ENCODE measurements at places on chromosomes 16 and 17.

DNA sequence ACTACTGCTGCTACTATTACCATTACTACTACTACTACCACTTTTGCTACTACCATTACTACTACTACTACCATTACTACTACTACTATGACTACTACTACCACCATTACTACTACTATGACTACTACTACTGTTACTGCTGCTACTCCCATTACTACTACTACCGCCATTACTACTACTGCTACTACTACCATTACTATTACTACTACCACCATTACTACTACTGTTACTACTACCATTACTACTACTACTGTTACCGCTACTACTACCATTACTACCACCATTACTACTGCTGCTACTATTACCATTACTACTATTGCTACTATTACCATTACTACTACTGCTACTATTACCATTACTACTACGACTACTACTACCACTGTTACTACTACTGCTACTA lies 209.1 kb downstream of the IRF8 start:
- no peak for DNase-seq

DNA sequence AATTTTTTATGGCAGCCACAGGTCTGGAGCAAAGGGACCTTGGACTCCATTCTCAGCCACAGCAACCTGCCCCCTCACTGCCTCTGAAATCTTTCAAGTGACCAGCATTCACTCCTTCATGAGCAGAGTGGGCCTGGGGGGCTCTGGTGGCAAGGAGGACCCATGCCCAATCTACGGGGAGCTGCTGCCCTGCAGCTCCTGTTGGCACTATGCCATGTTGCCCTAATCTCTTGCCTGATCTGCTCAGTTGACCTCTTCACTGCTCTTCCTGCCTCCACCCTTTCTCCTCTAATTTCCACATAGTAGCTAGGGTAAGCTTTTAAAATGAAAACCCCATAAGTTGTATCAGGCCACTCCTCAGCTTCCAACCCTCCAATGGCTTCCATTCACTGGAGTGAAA lies 2.9 kb upstream of the PRKCB start:
- DNase-seq: no peak

GRCh38 chr17:57259306-57259705 lies 3.0 kb downstream of the MSI2 start:
- no peak for DNase-seq

DNA sequence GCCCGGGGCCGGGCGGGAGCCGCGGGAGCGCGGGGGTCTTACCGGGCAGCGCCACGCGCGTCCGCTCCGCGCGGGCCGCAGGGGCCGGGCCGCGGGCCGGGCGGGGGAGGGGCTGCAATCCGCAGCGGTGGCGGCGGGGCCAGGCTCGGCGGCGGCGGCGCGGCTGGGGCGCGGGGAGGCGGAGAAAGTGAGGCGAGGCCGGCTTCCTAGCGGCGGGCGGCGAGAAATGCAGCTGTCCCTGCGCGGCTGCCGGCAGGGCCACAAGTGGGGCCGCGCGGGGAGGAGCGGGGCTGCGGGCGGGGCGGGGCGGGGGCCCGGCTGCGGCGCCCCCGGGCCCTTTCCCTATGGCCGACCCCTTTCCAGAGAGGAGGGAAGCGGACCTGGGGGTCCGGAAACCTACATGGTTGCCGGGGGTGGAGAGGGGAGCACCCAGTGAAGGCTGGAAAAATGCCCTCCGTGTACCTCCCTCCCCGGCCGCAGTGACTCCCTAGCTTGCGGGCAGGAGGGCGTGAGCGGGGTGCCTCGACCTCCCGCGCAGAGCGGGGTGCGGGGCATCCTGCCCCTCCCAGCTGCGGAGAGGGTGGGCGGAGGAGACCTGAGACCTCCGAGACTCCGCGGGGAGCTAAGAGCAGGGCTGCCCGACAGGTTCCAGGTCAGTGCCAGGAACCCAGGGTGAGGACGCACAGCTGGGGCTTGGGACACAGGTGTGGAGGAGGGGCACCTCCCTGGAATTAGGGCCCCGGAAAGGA lies at the start of gene CUEDC1:
CUEDC1 (minus strand) TSS at position 230 of the 749 bp plus-strand sequence. CDS start 69,848 bp downstream, outside the sequence.
- DNase-seq: no peak

DNA sequence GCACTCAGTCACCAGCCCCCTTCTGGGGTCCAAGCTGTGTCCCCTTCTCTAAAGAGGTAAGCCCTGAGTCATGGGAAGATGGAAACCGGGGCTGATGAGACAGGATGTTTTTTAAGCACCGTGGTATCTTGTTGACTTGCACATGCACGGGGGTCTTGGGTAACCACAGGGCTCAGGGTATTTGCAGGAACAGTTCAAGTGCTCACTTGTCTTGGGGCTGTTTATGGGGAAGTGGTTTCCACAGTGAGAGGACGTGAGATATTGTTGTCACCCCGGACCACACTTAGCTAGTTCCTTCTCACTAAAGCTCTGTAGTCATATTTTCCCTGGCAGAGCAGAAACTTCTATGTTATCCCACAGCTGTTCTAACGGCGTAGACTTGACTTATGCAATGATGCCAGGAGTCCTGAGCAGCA lies 7.7 kb downstream of the CCL3L1 start:
- no peak for DNase-seq

DNA sequence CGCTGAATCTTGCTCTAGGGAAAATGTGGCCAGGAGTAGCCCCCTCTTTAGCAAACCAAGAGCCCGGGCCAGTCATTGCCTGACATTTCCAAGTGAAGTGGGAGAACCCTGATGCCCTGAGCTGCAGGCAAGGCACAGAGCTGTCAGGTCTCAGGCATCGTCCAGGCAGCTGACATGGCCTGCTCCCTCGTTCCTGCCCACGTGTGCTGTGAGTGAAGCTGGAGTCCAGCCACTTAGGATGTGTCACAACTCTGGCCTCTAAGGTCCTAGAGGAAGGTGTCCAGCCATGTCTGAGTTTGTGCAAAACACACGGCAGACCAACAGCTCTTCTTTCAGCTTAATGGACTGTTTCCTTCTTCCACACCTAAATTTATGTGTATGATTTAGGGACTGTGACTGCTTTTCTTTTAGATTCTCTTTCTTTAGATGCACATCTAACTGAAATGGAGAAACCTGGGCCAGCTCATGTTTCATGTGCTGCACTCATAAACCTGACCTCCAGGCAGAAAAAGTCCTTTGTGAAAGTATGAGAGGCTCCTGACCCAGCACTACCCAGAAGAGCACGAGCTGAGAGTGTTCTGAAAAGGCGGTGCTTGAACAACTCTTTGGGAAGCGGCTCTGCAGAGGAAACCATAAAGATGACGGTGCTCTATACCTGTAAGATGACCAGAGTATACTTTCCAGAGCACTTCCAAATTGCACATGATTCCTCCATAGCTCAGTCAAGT lies 14.8 kb upstream of the LIMD2 start:
- no peak for DNase-seq

GRCh38 chr16:10916534-10916933 lies 25.7 kb downstream of the DEXI start:
- DNase-seq: no peak

- DNase-seq: no peak
These were observed 147.0 kb upstream of the RBFOX1 start for GRCh38 chr16:7185689-7186088.

GRCh38 chr17:39231591-39232551 lies 6.1 kb upstream of the STAC2 start:
- no peak for DNase-seq

DNA sequence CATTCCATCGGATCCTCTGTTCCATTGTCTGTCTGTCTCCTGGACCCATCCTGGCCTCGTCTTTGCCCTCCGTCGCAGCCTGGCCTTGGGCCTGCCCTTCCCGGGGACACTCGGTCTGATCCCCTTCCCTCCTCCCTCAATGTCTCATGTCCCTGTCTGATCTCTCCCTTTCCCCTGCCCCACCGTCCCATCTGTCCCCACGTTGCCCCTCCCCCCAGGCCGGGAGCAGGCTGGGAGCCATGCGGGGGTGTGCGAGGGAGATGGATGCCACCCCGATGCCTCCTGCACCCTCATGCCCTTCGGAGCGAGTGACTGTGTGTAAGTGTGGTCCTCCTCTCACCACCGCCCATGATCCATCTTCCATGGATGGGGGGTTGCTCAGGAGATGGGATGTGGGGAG lies 5.3 kb upstream of the ATP2A1 start:
- DNase-seq: no peak

DNA sequence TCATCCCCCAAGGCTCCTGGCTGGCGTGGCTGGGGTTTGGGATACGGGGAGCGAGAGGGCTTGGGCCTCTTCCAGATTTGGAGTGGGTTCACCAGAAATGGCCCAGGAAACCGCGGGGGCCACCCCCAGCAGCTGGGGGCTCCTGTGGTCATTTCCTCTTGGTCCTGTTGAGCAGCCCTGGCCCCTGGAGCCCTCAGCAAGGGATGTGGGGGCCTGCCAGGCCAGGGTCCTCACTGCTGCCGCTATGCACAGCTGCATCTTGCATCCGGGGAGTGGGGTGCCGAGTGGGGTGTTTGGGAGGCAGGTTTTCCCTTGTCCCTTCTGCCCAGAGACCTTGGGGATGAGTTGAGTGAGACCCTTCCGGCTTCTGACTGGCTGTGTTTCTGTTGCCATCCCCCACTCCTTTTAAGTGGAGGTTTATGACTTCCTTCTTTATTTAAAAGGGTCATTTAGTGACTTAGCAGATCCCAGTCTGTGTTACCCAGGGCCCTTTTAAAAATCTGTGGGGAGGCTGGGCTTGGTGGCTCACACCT lies 319.8 kb downstream of the SEC14L1 start:
- no peak for DNase-seq

GRCh38 chr17:65656390-65657250 lies 95.2 kb upstream of the AXIN2 start:
- DNase-seq: no peak

- peak; percentile 69 for DNase-seq
These were observed 118.0 kb upstream of the ZNF469 start for GRCh38 chr16:88264641-88265285.

DNA sequence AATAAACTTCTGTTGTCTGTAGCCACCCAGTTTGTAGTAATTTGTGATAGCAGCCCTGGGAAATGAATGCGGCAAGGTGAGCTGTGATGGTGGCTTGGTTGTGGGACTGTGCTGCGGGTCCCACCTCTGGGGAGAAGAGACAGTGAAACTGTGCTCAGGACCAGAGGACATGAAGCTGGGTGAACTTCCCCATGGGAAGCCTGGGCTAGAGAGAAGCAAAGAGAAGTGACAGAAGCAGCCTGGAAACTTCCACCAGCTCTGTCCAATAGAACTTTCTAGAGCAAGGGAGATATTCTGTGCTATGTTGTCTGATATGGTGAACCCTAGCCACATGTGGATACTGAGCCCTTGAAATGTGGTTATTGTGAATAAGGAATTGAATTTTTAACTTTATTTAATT lies 51.5 kb upstream of the EMP2 start:
- DNase-seq: no peak

- no peak for DNase-seq
These were observed 528.4 kb upstream of the TOM1L1 start for GRCh38 chr17:54372069-54372749.

DNA sequence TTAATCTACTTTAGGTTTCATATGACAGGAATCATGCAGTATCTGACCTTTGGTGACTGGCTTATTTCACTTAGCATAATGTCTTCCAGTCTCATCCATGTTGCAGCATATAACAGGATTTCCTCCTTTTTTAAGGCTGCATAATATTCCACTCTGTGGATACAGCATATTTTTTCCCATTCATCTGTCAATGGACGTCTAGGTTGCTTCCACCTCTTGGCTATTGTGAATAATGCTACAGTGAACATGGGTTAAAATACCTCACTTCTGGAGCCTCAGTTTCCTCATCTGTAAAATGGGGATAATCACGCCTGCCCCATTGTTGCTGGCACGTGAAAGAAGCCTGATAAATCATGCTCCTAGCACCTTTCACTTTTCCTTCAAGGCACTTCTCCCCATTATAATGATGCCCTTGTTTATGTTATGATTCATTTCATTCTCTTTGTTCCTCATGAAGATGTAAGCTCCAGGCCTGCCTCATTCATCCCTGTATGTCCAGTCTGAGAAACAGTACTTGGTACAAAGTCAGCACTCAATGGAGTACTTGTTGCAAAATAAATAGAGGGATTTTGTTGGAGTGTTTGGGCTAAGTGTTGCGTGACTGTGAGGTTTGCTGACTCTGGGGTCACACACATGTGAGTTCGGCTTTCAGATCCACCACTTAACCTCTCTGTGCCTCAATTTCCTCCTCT lies 59.6 kb downstream of the ABAT start:
- DNase-seq: no peak

DNA sequence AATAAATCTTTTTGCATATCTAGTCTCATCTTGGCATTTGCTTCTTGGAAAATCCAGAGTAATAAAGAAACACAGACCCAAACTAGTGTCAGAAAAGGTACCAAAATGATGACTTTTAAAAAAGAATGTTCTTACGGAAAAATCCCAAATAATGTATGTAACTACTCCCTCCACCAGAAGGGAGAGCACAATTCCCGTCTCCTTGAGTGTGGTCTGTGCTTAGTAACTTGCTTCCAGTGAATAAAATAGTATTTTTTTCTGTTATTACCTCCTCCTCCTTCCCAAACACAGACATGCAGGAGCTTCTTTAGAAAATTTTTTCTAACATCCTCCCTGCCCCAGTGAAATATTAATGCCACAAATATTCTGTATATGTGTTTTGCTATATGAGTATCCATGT lies 358.1 kb downstream of the ZFHX3 start:
- DNase-seq: no peak

GRCh38 chr17:41686281-41686680 lies 2.4 kb upstream of the EIF1 start:
- DNase-seq: no peak

DNA sequence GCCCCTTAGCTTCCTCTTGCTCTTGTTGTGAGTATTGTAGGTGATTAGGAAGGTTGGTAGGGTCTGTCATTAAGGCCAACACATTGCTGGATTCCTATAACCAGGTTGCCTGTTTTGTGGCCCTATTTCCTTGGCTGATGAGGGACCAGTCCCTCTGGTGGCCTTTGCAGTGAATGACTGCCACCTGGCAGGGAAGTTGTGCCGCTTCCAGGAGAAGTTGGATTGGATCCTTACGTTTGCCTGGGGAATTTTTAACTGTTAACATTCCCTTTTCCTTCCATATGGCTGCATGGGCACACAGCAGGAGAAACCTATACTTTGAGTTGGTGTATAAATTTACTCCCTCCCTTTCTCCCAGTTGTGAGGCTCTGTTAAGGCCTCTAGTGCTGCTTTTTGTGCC lies 32.4 kb downstream of the LCMT1 start:
- no peak for DNase-seq

GRCh38 chr17:35586569-35587073 lies 501 bp upstream of the AP2B1 start:
- DNase-seq: no peak

DNA sequence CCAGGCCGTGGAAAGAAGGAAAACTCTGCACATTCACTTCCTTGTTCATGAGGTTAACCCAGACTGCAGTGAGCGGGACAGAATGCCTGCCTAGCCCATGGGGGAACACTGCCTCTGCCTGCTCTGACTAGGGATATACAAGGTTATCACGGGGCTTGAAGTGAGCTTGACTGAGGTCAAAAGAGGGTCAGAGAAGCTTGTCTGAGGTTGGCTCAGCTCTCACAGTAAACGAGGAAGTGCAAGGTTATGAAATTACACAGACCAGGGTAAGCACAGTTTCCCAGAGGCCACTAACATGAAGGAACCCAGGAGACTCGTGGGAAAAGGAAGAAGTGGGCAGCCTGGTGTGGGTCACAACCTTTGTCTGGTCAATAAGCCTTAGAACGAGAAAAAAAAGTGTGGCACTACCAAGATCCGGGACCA lies 28.7 kb downstream of the HIC1 start:
- DNase-seq: no peak

GRCh38 chr16:59484833-59485516 lies 750.9 kb upstream of the GOT2 start:
- DNase-seq: no peak

- DNase-seq: no peak
These were observed 46.0 kb downstream of the CACNG1 start for GRCh38 chr17:67090341-67090740.

All from AG09319 (cell line).